Adrenal gland (tissue), 19 donors: ENCODE measurements at places on chromosomes 16 and 17. TPM values are rescaled to one million over a fixed set of nuclear protein-coding genes. Genes with fewer than 3 reads are reported as not detected.

- H3K27ac ChIP-seq, result peak overlapping the region; percentile 47
- no peaks in the 10 kb centered on the region for H3K27me3 ChIP-seq
- no peak overlapping the region for H3K4me3 ChIP-seq
- peaks cover 96% of the 10 kb centered on the region for H3K4me1 ChIP-seq
Measured at GRCh38 chr17:17940441-17940911, 31.7 kb downstream of the TOM1L2 start.

- H3K4me1 ChIP-seq, result no peaks in the 10 kb centered on the region
- no peak for DNase-seq
- no peak overlapping the region for H3K4me3 ChIP-seq
- H3K27me3 ChIP-seq, result no peaks in the 10 kb centered on the region
- no peak overlapping the region for H3K27ac ChIP-seq
- no peaks in the 10 kb centered on the region for H3K36me3 ChIP-seq
Measured at GRCh38 chr16:46845952-46846351, 15.0 kb upstream of the C16orf87 start.

HOXB5 gene
- 2.1 TPM for total RNA-seq

GRCh38 chr17:17570798-17571716 lies 20.5 kb downstream of the PEMT start:
- H3K27ac ChIP-seq, result peak overlapping the region; percentile 36
- no peaks in the 10 kb centered on the region for H3K27me3 ChIP-seq
- H3K36me3 ChIP-seq, result no peaks in the 10 kb centered on the region
- DNase-seq, result peak; percentile 42

GRCh38 chr17:30915833-30916611 lies 5.7 kb upstream of the ADAP2 start:
- H3K36me3 ChIP-seq, result no peaks in the 10 kb centered on the region
- no peaks in the 10 kb centered on the region for H3K4me1 ChIP-seq
- no peaks in the 10 kb centered on the region for H3K27me3 ChIP-seq
- H3K27ac ChIP-seq, result no peak overlapping the region

TRPV3 gene
- 0.46 TPM for total RNA-seq
